Calu3 (cell line): ENCODE measurements at places on chromosomes 4 and X. TPM values are rescaled to one million over a fixed set of nuclear protein-coding genes. Genes with fewer than 3 reads are reported as not detected.
A peak's percentile ranks its signal among the peaks of the same experiment; 100 is the strongest.

GRCh38 chr4:168882650-168883233, 127.3 kb downstream of the CBR4 start:
- DNase-seq = no peak
- peaks cover 8% of the 10 kb centered on the region for H3K36me3 ChIP-seq
- H3K4me3 ChIP-seq = no peak overlapping the region
- peaks cover 12% of the 10 kb centered on the region for H3K4me1 ChIP-seq

The SLC16A2 gene
- 0.59 and 0.76 TPM in 2 replicates for total RNA-seq

The ADH5 gene
- 88.8 and 95.7 TPM in 2 replicates for total RNA-seq

- H3K4me3 ChIP-seq = no peak overlapping the region
- H3K4me1 ChIP-seq = peaks cover 36% of the 10 kb centered on the region
- no peak overlapping the region for H3K27ac ChIP-seq
- no peaks in the 10 kb centered on the region for H3K36me3 ChIP-seq
- no peak for DNase-seq
These were observed 33.8 kb downstream of the CLDN2 start for GRCh38 chrX:106954041-106954440.

GRCh38 chr4:55397520-55398321, 2.0 kb downstream of the TMEM165 start:
- peak overlapping the region; percentile 87 for H3K27ac ChIP-seq
- H3K36me3 ChIP-seq = peaks cover 57% of the 10 kb centered on the region
- no peak for DNase-seq
- no peaks in the 10 kb centered on the region for H3K27me3 ChIP-seq

GRCh38 chr4:76697129-76697803, 200.7 kb downstream of the SOWAHB start:
- H3K36me3 ChIP-seq = peaks cover 14% of the 10 kb centered on the region
- H3K4me3 ChIP-seq = no peak overlapping the region
- H3K27ac ChIP-seq = no peak overlapping the region
- DNase-seq = no peak
- H3K27me3 ChIP-seq = no peaks in the 10 kb centered on the region
- H3K4me1 ChIP-seq = peaks cover 45% of the 10 kb centered on the region

GRCh38 chrX:97366237-97366636, 482.5 kb downstream of the RPA4 start:
- no peak for DNase-seq
- no peaks in the 10 kb centered on the region for H3K36me3 ChIP-seq
- H3K4me3 ChIP-seq = no peak overlapping the region
- H3K4me1 ChIP-seq = no peaks in the 10 kb centered on the region
- no peak overlapping the region for H3K27ac ChIP-seq

DNA sequence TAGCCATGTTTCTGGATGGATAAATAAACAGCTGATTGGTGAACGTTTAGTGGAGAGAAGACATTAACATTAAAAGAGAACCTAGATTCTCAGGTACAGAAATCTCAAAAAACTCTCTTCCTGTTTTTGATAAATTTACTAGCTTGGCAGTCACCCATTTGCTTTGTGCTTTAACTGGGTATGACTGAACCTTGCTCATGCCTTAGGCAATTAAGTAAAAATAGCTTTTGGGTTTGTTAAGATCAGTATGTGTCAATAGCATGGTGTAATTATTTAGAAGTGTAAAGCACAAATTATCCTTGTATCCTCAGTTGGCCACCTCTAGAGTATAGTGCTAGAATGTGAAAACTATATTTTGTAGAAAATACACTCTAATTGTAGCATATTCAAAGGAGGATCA, 200.0 kb downstream of the CFAP299 start:
- H3K4me3 ChIP-seq = no peak overlapping the region
- no peak overlapping the region for H3K27ac ChIP-seq
- H3K36me3 ChIP-seq = no peaks in the 10 kb centered on the region
- H3K27me3 ChIP-seq = no peaks in the 10 kb centered on the region
- DNase-seq = no peak
- H3K4me1 ChIP-seq = no peaks in the 10 kb centered on the region
